ENCODE measurements at places on chromosomes 1 and 21. TPM values are rescaled to one million over a fixed set of nuclear protein-coding genes. Genes with fewer than 3 reads are reported as not detected.
A peak's percentile ranks its signal among the peaks of the same experiment; 100 is the strongest.

GRCh38 chr1:40507973-40508372 lies 594 bp upstream of the EXO5 start:
- H3K27ac ChIP-seq, result peak overlapping the region; percentile 78
- peaks cover 11% of the 10 kb centered on the region for H3K4me1 ChIP-seq
- DNase-seq, result no peak
- H3K4me3 ChIP-seq, result peak overlapping the region; percentile 77
- peaks cover 52% of the 10 kb centered on the region for H3K36me3 ChIP-seq

GRCh38 chr1:5645135-5645399 lies 347.2 kb downstream of the NPHP4 start:
- DNase-seq, result no peak
- H3K27me3 ChIP-seq, result peaks cover 10% of the 10 kb centered on the region
- H3K36me3 ChIP-seq, result no peaks in the 10 kb centered on the region
- no peak overlapping the region for H3K27ac ChIP-seq

- H3K27me3 ChIP-seq, result no peaks in the 10 kb centered on the region
- H3K4me3 ChIP-seq, result no peak overlapping the region
- no peaks in the 10 kb centered on the region for H3K36me3 ChIP-seq
- no peak for DNase-seq
- H3K27ac ChIP-seq, result no peak overlapping the region
Observed at GRCh38 chr1:209648346-209648745, 3.9 kb downstream of the LAMB3 start.

- no peaks in the 10 kb centered on the region for H3K36me3 ChIP-seq
- no peak for DNase-seq
- peaks cover 4% of the 10 kb centered on the region for H3K27me3 ChIP-seq
- H3K27ac ChIP-seq, result no peak overlapping the region
- no peaks in the 10 kb centered on the region for H3K4me1 ChIP-seq
Observed at GRCh38 chr1:31429583-31429982, 16.6 kb downstream of the SERINC2 start.

The CFAP141 gene
- total RNA-seq, result not detected

The OR2M3 gene
- not detected for total RNA-seq

DNA sequence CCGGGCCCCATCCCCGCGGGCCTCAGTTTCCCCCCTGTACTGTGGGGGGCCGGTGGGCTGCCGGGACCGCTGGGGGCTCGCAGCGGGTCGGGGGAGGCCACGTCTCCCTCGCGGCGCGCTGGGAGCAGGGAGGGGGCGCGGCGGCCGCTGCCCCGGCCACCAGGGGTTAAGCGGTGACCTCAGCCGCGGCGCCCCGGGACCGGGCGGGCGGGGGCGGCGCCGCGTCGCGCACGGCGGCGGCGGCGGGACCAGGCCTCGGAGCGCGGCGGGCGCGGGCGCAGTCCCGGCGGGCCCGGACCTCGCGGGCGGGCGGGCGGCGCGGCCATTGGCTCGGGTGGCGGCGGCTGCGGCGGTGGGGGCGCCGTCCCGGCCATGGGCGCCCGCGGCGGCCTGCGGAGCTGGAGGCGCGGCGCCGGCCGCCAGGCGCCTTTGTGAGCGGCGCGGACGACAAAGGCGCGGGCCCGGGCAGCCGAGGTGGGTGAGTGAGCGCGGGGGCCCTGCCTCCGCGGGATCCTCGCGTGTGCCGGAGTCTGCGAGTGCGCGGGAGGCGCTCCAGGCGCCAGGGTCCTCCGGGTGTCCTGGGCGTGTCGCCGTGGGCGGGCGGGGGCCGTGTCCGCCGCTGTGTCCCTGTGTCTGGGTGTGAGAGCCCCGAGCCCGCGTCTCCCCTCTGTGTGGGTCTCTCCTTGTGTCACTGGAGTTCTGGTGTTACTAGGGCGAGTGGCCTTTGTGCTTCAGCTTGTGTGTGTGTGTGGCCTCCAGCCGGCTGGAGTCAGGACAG lies at the start of gene ARHGEF10L:
Gene ARHGEF10L (plus strand): TSS at position 222 of the 778 bp plus-strand sequence. CDS start 40,898 bp downstream, outside the sequence.
- peaks cover 36% of the 10 kb centered on the region for H3K27me3 ChIP-seq
- no peak for DNase-seq
- H3K4me3 ChIP-seq, result no peak within 1 kb of the TSS
- H3K27ac ChIP-seq, result no peak within 1 kb of the TSS
- H3K36me3 ChIP-seq, result no peaks in the 10 kb centered on the region

DNA sequence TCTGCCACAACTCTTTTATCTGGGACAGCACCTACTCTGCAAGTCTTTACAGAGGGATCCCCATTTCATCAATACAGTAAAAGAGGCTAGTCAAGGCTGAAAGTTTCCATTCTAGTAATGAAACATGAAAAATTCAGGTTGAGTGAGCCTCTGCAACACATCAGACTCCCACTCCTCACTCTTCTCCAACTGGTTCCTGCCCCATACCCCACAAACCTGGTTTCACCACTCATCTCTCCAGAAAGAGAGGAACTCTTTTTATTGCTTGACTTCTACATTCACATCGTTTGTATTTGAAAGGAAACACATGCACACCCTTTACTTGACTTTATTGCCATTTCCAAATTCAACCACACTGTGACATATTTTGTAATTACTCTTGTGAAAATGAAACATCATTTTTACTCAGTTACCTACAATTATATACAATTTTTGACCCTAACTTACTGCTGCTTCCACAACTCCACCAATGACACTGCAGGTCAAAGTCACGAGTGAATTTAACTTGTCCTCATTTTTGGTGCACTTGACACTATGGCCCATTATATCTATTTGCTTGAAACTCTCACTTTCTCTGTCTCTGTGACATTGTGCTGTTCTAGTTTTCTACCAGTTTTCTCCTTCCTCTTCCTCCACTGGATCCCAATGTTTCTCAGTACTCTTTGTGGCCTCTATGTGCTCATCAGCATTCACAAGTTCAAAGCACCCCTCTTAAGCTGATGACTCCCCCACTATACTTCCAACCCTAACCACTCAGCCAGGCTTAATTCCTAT lies 8.0 kb downstream of the STX6 start:
- H3K36me3 ChIP-seq, result peaks cover 16% of the 10 kb centered on the region
- peaks cover 56% of the 10 kb centered on the region for H3K4me1 ChIP-seq
- no peak overlapping the region for H3K4me3 ChIP-seq
- no peak overlapping the region for H3K27ac ChIP-seq
- H3K27me3 ChIP-seq, result no peaks in the 10 kb centered on the region
- DNase-seq, result peak; percentile 55

The HEYL gene
- total RNA-seq, result 0.19 TPM

DNA sequence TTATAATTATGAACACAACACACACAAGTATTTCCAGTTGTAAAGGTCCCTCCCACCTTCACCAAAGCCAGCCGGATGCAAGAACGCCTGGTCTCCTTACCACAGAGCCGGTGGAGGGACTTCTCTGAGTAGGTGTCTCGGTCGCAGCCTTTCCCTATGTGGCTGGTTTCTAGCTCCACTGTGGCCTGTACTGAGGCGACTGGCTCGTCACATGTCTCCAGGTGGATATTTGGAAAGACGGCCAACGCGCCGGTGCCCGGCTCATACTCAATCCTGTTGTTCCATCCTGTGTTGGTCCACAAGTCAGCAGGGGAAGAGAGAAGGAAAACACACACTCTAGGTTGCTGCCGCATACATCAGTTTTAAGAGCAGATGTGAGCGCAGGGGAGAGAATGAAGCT lies 74.4 kb downstream of the CLSTN1 start:
- H3K36me3 ChIP-seq, result peaks cover 21% of the 10 kb centered on the region
- no peaks in the 10 kb centered on the region for H3K4me1 ChIP-seq
- DNase-seq, result no peak
- no peak overlapping the region for H3K27ac ChIP-seq
- no peaks in the 10 kb centered on the region for H3K27me3 ChIP-seq

The ASPM gene
- total RNA-seq, result 48.8 TPM
